M059J (cell line): ENCODE measurements at places on chromosomes 7 and 10.

DNA sequence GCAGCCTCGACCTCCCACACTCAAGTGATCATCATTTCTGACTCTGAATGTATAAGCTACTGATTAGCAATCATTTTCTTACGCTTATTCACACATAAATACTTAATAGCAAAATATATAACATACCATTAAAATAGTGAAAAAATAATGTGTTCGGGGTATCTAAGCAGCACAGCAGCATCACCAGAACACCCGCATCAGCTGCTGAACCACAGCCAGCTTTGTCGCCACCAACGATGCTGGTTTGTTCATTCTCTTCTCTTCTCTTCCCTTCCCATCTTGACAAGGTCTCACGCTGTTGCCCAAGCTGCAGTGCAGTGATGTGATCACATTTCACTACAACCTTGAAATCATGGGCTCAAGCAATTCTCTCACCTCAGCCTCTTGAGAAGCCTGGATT, 425.1 kb upstream of the LRGUK start:
- DNase-seq: no peak

GRCh38 chr10:102620591-102621442, 23.5 kb upstream of the TRIM8 start:
- no peak for DNase-seq

- DNase-seq: peak; percentile 96
Measured at GRCh38 chr7:81298951-81299666, 380.3 kb upstream of the SEMA3C start.

- no peak for DNase-seq
Measured at GRCh38 chr10:36942616-36943015, 182.8 kb upstream of the ANKRD30A start.

- no peak for DNase-seq
Measured at GRCh38 chr10:63240807-63241206, 107.7 kb downstream of the NRBF2 start.

DNA sequence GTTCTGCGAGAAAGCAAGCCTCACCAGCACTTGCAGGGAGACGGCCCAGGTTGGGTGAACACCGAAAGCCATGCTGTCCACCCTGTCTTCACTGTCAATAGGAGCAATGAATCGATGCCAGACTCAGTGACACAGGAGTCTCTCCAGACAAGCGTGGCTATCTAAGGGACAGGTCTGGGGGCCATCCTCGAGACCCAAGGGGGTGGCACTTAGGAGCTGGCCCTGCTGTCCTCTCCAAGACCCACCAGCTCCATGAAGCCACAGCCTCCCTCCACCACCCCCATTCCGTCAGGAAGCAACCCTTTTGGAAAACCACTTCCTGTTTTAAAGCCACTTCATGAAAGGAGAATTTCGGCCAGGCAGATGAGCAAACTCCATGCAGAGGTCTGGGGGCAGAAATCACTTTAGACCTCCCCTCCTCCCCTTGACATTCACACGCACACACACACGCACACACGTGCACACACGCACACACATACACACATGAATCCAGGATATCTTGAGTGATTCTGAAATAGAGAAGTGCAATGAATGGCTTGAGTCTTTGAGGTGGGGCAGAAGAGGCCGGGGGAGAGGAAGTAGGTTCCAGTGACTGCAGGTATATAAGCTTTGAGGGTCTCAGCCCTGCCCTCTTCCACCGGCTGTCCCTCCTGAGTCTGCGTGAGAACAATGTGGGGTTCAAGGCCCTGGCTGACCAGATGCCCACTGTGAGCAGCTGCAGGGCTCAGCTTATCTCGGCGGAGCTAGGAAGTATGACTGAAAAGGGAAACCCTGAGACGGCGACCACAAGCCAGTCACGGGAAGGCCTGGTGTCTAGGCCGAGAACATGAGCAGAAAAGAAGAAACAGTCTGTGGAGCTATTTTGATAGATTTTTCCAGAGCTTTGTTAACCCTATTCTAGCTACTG, 25.0 kb downstream of the RGS10 start:
- DNase-seq: peak; percentile 60

DNA sequence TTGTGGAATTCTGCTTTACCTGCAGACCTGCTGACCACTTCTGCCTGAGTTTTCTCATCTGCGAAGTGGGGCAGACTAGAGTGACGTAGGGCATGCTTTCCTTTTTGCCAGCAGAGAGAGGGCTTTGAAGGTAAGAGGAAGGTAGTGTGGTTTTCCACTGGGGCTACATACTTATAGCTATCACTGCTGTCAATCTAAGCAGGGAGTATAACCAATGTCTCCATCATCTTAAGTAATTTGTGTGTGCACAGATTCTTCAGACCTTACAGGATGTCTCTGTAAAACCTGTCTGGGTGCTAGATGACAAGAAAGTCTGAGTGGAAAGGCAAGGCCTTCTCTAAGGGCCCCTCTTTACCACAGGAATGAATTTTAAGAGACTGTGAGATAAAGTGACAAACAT, 106.8 kb downstream of the RBM20 start:
- no peak for DNase-seq

- DNase-seq: no peak
Measured at GRCh38 chr7:135257790-135258189, 24.2 kb downstream of the STRA8 start.
